NCI-H526 (cell line): ENCODE measurements at places on chromosomes 11 and 22.

- no peak for DNase-seq
Observed at GRCh38 chr11:46064221-46064620, 57.0 kb downstream of the PHF21A start.

GRCh38 chr11:126246636-126247035 is 22.1 kb downstream of the SRPRA start:
- no peak for DNase-seq

- no peak for DNase-seq
Observed at GRCh38 chr11:2137202-2138067, 1.8 kb downstream of the IGF2 start.

DNA sequence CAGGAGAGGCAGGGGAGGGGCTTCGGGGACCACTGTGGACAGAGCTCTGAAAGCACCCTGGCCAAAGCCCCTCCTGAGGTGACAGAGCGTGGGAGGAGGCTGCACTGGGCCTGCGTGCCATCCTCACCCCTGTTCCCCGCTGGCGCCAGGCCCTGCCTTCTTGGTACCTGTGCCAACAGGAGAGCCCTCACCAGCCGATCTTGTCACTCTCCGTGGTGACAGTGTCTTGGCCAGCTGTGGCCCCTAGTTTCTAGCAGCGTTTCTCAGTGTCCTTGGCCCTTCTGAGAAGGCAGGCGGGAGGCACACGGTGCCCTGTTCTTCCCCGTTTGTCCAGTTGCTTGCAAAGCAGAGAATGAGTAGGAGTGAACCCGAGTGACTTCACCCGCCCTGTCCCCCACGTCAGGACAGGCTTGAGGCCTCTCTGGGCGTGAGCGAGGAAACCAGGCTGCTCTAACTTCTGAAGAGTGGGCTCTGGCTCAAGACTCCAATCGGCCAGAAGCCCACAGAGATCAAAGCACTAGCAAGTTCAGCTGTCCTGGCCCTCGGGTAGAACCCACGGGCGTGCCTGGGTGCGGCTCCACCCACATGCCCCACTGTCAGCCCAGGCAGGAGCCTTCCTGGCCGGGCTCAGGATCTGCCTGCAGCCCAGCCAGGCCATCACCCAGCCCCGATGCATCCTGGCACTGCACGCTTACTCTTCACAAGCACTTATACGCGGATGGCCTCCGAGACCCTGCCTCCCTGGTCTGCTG is 60.2 kb upstream of the EMID1 start:
- DNase-seq, result no peak

DNA sequence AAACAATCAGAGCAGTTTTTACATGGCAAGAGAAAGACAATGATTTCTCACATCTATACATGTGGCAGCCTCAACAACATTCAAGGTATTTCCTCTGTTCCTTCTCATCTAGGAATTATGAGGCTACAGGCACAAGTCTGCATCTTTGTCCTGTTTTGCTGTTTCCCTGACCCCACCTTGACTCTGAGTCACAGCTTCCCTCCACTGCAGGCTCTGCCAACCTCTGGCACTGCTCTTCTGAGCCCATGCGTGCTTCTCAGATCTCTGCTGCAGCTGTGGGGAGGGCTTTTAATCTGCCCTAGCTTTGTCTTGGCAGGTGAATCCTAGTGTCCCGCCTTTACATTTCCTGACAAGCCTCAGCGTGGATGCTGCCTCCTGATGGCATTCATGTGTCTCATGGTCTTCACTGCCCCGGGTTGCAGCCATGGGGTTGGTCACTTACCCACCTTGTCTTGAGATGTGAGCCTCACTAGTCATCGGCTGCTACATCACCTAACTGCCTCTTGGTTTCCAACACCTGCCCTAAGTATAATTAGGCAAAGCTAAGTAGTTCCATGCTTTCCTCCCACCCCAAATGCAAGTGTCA is 578.5 kb downstream of the TBC1D22A start:
- no peak for DNase-seq

GRCh38 chr11:43327987-43328386 is 16.2 kb downstream of the API5 start:
- DNase-seq, result no peak

DNA sequence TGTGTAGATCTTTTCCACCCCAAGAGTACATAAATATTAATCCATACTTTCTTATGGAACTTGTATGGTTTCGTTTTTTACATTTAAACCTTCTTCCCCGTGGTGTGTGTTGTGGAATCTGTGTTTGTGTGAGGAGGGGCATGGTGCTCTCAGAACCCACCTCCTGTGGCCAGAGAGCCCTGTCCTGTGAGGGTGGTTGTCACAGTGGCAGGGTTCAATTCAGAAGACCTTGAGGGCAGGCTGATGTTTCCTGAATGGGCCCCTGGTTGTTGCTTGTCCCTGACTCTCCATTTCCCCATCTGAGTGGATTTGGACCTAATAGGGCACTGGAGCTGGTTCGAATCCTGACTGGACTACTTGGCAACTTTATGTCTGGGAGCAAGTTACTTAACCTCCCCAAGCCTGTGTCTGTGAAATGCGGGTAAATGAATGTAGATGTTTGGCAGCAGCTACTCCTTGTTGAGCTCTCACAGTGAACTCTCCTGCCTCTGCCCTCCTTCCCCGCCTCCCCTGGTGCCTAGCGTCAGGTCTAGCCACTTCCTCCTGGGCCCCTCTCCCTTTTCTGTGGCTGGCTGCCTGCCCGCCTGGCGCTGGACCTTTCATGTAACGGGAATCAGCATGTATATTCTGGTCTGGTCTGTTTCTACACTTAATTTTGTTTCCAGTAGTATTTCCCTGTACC is 7.3 kb downstream of the NEAT1 start:
- peak; percentile 60 for DNase-seq

- DNase-seq, result peak; percentile 83
Observed at GRCh38 chr22:47102648-47103047, 340.2 kb downstream of the TBC1D22A start.
